ENCODE measurements at places on chromosomes 11 and 22.

- peak; percentile 7 for DNase-seq
Observed at GRCh38 chr11:112355726-112356125, 95.1 kb upstream of the PLET1 start.

GRCh38 chr11:68513930-68514487 lies 53.5 kb downstream of the PPP6R3 start:
- DNase-seq = no peak

DNA sequence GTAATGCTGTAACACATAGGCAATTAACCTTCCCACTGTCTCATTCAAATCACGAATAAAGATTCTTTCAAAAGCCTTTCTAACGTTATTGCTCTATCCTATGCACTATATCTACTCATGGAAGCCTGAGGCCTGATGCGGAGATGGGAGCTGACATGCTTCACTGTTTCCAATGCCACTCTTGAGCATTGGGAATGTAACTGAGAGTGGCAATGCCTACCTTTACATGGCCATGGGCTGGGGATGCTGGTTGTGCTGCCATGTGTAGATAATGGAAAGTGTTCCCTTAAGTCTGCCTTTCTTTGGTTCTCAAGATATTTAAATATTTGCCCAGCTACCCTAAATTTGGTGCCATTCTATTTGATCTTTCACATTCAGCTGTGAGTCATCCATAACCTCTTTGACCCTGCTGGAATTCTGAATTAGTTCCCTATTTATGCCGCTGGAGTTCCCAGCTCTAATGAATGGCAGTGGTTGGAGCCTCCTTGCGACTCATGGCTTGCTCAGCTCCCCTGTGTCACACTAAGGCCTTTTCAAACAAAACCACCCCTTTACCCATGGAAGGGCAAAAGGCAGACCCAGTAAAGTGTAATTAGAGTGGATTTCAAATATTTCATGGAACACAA lies 21.4 kb upstream of the DKK3 start:
- peak; percentile 77 for DNase-seq

DNA sequence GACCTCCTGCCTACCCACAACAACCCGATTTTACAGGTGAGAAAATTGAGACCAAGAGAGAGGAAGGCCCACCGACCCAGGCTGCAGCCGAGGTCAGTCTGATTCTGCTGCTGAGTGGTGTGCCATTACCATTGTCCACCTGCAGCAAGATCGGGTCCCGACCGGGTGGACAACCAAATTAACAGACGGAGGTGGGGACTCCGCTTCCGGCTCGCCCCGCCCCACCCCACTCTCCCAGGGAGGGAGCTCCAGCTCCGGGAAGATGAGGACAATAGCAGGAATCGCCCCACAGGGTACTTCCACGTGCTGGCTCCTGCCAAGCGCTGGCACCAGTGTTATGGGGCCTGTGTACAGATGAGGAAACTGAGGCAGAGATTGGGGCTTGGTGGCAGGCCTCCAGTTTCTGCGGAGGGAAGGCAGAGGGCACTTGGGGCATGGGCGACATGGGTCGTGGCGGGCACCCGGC lies 425 bp upstream of the KDELR3 start:
- no peak for DNase-seq

DNA sequence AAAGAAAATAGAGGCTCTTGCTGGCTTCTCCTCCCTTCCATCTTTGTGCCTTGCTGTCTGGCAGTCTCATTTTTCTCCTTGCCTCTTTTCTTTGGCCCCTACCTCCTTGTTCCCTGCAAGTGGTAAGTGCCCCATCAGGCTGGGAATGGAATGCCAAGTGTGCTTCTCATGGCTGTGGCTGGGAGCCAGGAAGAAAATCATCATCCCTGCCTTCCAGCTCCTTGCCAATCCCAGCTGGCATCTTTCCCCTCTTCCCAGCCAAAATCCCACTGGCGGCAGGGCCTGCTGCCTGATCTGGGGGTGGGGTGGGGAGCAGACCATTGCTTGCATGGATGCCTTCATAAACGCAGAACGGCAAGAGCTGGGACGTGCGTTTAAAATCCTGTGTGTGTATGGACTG lies 27.0 kb upstream of the SLC25A18 start:
- DNase-seq = no peak

DNA sequence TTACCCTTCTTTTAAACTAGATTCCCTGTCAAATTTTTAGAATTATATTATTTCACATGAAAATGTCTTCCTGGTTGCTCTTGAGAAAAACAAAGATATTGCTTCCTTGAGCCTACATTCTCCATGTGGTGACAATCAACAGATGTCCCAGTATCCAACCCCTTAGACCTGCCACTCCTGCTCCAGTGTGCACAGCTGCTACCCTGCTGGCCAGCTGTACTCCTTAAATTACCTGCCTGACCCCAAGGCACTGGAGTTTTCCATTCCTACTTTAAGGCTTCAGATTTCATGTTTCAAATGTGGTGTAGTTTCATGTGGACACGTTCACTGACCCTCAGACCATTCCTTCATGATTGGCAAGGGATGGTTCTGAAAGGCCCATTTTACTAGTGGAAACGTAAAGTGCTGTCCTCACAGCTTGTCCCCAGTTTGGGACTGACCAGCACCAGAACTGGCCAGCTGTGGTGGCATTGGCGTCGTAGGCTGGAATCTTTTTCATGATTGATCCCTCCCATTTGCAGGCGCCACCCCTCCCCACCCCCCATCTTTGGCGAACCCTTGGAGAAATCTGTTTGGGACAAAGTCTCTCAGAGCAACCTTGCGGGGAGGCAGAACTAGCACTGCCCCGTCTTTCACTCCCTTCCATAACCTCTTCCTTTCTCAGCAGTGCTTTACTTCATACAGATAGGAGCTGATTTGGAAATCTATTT lies 123.5 kb downstream of the DBX1 start:
- DNase-seq = no peak

DNA sequence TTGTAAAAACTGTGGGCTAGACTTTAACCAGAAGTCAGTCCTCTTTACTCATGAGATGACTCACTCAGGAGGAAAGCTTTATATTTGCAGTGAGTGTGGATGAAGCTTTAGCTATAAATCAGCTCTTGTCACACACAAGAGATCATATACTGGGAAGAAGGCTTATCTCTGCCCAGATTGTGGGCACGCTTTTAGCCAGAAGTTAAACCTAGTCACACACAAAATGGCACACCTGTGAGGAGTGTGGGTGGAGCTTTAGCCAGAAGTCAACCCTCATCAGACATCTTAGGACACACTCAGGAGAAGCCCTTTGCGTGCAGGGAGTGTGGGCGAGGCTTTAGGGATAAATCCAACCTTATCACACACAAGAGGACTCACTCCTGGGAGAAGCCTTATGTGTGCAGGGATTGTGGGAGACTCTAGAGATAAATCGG lies 706.9 kb upstream of the LUZP2 start:
- DNase-seq = peak; percentile 28

- DNase-seq = no peak
Observed at GRCh38 chr11:128297091-128297651, 290.2 kb downstream of the ETS1 start.

GRCh38 chr11:128582496-128583366 lies 4.6 kb downstream of the ETS1 start:
- DNase-seq = peak; percentile 77

DNA sequence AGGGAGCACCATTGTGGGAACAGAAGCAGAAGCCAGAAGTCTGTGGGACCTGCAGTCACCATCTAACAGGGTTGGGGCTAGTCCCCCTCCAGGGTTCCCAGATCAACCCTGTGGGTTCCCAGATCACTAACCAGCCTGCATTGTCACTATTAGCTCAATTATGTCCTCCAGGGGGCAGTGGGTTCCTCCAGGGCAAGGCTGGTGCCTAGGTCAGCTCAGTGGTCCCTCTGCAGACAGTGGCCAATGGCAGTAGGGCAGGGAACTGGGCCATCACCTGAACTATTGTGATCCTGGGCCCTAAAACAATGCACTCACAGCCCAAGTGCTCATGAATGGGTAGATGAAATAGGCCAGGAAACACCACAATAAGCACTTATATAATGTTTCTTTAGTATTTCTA lies 18.8 kb upstream of the PRSS23 start:
- no peak for DNase-seq

GRCh38 chr11:114232400-114233059 lies 63.7 kb upstream of the NNMT start:
- DNase-seq = no peak

DNA sequence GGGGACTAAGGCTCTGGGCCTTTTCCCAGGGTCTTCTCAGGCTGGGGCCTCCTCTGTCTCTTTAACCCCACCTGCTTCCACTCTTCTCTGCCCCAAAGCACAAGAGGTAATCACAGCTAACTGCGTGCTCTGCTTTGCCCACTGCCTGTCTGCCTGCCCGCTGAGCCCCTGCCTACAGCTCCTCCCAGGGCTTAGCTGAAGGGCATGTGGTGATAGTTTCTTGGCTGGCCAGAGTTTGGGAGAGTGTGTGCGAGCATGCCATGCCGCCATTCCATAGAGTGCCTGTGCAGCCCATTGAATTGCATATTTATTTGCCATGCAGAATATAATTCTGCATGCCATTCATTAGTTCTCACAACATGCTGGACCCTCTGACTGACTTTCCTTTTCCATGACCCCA lies 32.5 kb downstream of the PHLDB1 start:
- DNase-seq = no peak

GRCh38 chr11:35276396-35277145 lies 137.6 kb downstream of the CD44 start:
- DNase-seq = no peak

DNA sequence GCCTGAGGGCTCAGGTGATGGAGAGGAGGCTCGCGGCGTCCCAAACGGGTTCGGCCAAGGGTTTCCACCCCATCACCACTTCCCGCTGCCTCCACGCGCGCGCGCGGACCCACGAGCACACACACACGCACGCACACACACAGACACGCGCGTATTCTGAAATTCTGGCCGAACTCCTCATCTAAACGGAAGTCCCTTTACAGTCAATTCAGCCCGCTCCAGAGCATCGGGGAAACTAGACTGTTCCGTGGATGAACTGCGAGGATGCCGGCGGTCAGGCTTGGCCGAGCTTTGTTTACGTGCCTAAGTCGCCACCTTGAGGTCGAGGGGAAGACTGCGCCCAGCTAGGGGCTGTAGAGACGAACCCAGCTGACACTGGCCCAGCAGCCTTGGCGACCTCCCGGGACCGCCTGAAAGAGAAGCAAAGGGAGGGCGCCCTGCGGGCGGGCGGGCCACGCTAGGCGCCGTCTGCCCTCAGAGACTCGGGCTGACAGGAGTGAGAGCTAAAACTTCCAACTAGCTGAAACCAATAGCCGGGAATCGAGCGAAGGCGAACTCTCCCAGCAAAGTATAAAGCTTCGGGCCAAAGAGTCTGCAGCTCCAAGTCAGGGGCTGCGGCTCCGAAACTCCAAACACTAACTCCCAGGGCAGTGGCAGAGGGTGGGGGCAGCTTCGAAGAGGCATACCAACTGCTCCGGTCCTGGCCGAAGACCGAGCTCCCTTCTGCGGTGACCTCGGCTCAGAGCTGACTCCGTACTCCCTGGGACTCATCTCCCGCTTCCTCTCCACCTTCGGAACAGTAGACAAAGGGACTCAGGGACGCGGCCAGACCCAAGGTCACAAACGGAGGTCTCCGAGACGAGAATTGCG lies 124.7 kb upstream of the C11orf58 start:
- peak; percentile 72 for DNase-seq

- DNase-seq = no peak
Observed at GRCh38 chr11:2557381-2557780, 112.6 kb downstream of the KCNQ1 start.

- no peak for DNase-seq
Observed at GRCh38 chr22:29679316-29679715, 40.5 kb upstream of the CABP7 start.

DNA sequence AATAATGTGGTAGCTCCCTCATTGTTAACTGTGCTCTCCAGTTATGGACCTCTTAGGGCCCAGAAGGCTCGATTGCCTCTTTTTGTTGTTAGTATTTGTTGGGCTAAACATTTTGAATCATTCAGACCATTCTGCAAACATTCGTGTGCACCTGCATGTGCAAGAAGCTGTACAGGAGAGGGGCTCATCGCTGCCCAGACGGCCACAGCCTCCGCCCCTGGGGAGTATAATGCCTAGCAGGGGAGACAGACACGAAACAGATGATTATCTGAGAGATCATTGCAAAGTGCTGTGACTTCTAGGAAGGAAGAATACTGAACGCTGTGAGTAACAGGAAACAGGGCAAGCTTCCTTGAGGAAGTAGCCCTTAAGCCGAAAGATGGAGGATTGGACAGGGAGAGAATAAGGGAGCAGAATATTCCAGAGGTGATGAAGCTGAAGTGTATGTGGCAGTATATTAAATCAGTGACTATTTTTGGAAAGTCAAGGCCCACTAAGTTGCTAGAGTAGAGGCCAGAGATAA lies 123.3 kb upstream of the RASSF10 start:
- DNase-seq = no peak

GRCh38 chr11:776561-777287 lies 563 bp downstream of the GATD1 start:
- DNase-seq = peak; percentile 38

DNA sequence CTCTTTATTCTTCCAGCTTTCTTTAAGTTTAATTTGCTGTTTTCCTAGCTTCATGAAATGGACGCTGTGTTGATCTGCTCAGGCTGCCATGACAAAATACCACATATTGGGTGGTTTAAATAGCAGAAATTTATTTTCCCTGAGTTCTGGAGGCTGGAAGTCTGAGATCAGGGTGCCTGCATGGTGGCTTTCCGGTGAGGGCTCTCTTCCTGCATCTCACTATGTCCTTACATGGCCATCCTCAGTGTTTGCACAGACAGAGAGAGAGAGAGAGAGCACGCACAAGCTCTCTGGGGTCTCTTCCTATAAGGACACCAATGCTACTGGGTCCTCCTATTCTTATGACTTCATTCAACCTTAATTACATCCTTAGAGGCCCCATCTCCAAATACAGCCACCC lies 28.7 kb downstream of the MCAM start:
- DNase-seq = no peak

DNA sequence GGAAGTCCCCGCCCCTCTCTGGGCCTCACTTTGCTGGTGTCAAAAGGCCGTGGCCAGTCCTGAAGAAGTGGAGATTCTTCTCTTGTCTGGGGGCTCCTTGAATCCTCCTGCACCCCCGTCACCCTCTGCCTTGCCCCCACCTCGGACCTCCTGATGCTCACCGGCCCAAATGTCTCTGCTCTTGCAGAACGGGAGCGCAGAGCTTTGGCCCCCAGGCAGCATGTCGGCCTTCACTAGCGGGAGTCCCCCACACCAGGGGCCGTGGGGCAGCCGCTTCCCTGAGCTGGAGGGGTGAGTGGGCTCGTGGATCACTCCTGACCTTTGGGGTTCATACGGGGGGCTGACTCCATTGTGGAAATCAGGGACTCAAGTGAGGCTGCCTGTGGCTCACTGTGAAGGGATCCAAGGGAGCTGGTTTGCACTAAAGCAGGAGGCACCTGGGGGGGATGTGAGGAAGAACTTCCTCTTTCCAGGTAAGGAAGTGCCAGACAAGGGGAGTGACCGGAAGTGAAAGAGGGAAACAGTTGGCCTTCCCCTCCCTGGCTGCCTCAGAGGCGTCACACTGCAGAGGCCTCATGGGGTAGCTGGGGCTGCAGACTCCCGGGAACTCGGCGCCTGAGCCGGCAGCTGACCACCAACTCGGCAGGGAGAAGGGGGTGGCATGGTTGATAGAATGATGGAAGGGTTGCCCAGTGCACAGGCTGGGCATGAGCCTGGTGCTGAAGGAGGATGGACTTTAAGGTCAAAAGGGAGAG lies 23.1 kb downstream of the CSF2RB start:
- DNase-seq = no peak
